Lower lobe of right lung (tissue), 2 donors: ENCODE measurements at places on chromosomes 16 and 17.
A peak's percentile ranks its signal among the peaks of the same experiment; 100 is the strongest.

- no peak for DNase-seq
Observed at GRCh38 chr17:35314415-35315216, 58.8 kb downstream of the SLFN11 start.

DNA sequence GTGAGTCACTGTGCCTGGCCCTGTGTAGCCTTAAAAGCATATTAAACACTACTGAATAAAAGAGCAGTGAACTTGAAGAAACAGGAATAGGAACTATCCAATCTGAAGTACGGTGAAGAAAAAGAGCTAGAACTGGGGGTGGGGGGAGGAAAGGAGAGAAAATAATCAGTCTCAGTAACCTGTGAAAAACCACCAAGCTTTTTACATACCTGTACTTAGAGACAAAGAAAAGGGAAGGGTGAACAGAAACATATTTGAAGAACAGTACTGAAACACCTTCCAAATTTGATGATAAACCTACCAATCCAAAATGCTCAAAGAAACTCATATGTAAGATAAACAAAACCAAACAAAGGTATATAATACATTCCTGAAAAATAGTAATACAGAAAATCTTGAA, 77.5 kb downstream of the USP32 start:
- DNase-seq: no peak

DNA sequence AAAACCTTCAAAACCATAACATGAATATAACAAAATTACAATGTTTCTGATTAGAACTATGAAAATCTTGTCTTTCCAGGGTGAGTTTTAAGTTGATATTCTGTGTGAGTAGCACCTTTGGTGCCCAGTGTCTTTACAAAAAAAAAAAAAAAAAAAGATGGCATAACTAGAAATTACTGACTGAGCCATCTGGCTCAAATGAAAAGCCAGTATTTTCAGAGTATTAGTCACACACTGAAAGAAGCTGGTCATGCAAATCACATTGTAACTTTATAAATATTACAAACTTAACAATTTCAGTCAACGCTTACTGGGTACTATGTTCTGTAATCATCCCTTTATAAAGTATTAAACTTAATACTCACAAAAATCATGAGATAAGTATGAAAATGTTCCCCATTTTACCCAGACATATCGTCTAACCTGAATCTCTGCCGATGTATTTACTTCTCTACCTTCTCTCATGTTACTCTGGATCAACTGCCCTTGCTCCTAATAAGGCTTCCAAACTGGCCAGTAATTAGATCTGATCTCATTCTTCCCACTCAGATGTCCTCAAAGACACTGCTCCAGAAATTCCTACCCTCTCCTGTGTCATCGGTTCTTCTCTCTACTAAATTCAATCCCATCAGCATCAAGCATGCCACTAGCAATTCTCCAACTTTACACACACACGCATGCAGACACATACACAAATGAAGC, 25.4 kb downstream of the UBE2G1 start:
- DNase-seq: no peak

- DNase-seq: no peak
Observed at GRCh38 chr17:9324864-9325263, 250.8 kb downstream of the STX8 start.

DNA sequence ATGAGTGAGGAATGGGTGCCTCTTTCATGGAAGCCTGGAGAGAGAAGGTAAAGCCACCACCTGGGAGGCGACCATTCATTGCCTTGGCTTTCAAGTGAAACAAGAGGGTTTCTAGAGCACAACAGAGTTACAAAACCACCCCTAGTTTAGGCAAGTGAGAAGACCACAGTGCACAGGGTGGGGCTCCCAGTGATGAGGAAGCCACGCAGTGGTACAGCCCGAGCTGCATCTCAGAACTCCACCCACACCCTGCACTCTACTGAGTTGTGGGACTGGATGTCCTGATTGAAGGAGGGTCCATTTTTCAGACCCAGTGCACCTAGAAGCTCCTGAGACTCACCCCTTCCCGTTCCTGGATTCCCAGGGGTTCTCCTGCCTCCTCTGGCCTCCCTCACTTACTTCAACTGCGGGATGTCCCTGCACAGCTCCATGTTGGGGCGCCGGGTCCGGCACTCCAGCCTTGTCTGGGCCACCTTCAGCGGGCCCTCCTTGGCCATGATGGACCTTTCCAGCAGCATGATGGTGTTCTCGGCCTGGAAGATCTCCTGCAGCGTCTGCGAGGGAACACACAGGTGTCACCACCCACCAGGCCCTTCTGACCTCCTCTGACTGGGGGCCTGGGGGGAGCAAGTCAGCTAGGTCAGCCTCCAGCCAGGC, 55.1 kb upstream of the EMP2 start:
- DNase-seq: no peak

DNA sequence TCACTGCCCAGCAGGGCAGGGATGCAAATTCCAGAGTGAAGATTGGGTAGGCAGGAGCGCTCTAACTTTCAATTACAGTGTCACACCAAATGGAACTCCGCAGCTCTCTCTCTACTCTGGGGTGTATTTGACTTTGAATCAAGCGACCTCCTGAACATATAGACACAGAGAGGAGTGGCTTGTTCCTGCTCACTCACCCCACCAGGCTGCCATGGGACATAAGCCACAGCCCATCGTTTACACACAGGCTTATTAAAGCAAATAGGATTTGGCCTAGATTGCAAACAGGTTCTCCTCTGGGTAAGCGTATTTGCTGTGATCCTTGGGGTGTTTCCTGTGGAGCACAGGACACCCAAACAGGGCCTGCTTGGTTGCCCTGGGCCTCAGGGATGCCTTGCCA, 281.6 kb upstream of the CCL2 start:
- no peak for DNase-seq

- peak; percentile 41 for DNase-seq
Observed at GRCh38 chr16:58506241-58507194, 6.6 kb downstream of the NDRG4 start.

GRCh38 chr16:48153774-48154173, 2.0 kb downstream of the ABCC12 start:
- DNase-seq: no peak

GRCh38 chr16:76360404-76360803, 83.2 kb downstream of the CNTNAP4 start:
- DNase-seq: no peak

GRCh38 chr16:10971560-10971961, 27.2 kb downstream of the CLEC16A start:
- DNase-seq: no peak

DNA sequence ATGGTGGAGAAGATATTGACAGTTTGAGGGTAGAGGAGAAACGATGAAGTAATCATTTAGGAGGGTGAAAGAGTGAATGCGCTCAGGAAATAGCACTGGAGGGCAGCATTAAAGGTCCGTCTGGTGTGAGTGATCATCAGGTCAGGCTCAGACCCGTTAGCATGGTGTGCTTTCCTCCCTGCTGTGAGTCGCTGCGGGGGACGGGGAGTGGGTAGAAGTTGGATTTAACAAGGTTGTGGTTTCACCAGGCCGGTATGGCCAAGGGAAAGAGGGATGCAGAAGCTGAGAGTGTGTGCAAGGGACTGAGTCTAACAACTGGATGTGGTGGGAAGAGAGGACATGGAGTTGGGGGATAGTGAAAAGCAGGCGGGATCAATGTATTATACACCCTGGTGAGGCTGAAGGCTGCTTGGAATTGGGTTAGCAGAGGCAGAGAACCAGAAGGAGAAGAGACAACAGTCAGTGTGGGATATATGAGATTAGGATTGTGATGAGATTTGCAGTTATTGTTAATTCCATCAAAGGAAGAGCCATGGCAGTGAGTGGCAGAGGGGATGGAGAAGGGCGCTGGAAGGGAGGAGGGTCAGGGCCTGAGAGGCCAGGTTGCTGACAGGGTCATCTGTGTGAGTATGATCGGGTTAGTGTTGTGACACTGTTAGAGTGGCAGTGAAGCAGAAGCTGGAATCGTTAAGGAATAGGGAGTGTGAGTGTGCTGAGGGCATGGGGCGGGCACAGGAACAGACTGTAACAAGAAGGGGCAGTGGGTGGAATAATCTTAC, 59.0 kb upstream of the TBX2 start:
- no peak for DNase-seq

DNA sequence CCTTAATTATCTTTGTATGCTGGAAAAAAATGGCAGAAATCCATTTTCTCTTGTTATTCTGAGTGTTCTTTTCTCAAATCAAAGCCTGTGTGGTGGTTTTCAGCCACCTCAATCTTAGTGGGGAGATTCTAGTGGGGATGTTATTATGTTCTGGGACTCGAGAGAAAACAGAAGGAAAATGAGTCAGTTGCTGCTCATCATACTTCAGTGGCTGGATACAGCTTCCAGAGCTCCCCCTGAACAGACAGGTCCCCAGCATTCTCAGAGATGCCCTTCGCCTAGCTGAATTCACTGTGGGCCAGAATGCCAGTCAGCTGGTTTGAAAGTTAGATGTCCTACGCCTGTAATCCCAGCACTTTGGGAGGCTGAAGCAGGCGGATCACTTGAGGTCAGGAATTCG, 8.5 kb downstream of the ST6GALNAC1 start:
- DNase-seq: no peak

DNA sequence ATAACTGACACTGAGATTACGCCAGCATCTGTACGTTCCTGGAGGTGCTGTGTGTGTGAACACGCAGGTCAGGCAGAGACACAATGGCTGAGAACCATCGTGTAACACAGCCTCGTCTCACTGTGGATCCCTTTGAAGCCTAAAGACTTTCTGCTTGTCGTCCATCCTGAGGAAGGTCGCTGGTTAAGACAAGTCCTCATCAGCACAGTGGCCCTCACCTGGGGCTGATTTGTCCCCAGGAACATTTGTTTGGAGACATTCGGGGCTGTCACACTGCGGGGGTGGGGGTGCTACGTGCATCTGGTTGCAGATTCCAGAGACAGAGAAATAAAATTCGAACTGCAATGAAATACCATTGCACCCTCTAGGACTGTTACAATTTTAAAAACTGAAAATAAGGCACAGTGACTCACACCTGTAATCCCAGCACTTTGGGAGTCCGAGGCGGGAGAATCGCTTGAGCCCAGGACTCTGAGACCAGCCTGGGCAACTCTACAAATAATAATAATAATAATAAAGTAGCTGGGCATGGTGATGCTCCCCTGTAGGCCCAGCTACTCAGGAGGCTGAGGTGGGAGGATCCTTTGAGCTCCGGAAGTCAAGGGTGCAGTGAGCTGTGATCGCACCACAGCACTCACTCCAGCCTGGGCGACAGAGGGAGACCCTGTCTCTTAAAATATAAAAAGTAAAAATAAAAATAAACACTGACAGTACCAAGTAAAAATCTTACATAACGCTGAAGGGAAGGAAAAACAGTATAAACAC, 112.0 kb upstream of the METRNL start:
- DNase-seq: no peak

DNA sequence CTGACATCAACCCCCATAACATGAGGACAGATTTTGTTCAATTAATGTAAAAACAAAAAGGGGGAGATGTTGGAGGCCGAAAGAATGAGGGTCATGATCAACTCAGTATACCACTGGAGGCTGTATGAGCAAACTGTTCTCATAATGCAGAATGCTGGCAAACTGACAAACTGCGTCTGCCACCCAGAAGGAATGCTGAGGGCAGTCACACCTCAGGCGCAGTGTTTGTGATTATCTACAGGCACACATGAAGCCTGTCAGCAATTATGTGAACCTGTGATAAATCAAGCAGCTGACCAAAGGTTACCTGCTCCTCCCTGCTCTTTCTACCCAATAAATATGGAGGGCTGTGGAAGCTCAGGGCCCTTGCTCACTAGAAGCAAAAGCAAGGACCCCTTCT, 27.3 kb downstream of the CD300LG start:
- no peak for DNase-seq

GRCh38 chr17:9287306-9287705, 266.0 kb downstream of the NTN1 start:
- DNase-seq: no peak

DNA sequence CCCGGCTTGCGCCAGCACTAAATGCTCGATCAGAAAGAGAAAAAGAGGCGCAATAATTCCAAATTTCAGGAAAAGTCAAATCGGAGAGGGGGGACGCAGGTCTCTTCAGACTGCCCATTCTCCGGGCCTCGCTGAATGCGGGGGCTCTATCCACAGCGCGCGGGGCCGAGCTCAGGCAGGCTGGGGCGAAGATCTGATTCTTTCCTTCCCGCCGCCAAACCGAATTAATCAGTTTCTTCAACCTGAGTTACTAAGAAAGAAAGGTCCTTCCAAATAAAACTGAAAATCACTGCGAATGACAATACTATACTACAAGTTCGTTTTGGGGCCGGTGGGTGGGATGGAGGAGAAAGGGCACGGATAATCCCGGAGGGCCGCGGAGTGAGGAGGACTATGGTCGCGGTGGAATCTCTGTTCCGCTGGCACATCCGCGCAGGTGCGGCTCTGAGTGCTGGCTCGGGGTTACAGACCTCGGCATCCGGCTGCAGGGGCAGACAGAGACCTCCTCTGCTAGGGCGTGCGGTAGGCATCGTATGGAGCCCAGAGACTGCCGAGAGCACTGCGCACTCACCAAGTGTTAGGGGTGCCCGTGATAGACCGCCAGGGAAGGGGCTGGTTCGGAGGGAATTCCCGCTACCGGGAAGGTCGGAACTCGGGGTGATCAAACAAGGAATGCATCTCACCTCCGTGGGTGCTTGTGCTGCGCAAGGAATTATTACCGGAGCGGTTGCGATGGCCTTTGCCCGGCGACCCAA, 4.0 kb upstream of the DLX4 start:
- no peak for DNase-seq
